ENCODE measurements at places on chromosomes 11 and 22. TPM values are rescaled to one million over a fixed set of nuclear protein-coding genes. Genes with fewer than 3 reads are reported as not detected.

The OR5D14 gene
- not detected for total RNA-seq

The KDM2A gene
- total RNA-seq, result 61.9 TPM

- no peaks in the 10 kb centered on the region for H3K36me3 ChIP-seq
- peaks cover 10% of the 10 kb centered on the region for H3K4me1 ChIP-seq
- DNase-seq, result peak; percentile 49
- no peak overlapping the region for H3K27ac ChIP-seq
Measured at GRCh38 chr11:73268671-73269271, 3.4 kb upstream of the P2RY6 start.

GRCh38 chr11:2812371-2812991 lies 73.1 kb downstream of the CDKN1C start:
- no peak for DNase-seq
- peaks cover 5% of the 10 kb centered on the region for H3K27me3 ChIP-seq

- no peak overlapping the region for H3K4me3 ChIP-seq
- H3K27me3 ChIP-seq, result no peaks in the 10 kb centered on the region
- no peak overlapping the region for H3K27ac ChIP-seq
Measured at GRCh38 chr11:93468290-93468689, 74.9 kb downstream of the SMCO4 start.

DNA sequence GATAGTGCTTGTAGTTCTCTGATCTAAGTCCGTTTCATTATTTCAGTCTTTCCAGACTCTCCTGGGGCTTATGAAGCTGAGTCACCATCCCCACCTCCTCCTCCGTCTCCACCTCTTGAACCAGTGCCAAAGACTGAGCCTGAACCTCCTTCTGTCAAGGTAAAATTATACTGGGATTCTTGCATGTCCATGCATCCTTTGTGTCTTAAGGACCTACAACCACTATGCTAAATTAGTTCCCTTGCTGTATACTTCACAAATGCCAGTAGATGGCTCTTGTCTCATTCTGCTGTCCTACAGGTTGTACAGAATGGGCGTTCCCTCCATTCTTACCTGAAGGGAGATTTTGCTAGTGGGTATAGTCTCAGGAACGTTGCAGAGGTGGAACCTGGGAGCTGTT lies 42.2 kb downstream of the POLD3 start:
- H3K27ac ChIP-seq, result no peak overlapping the region
- peaks cover 81% of the 10 kb centered on the region for H3K36me3 ChIP-seq
- DNase-seq, result no peak

The SLC25A1 gene
- 120 TPM for total RNA-seq

- peaks cover 6% of the 10 kb centered on the region for H3K4me1 ChIP-seq
- H3K4me3 ChIP-seq, result peak overlapping the region; percentile 24
- peak; percentile 93 for DNase-seq
- H3K36me3 ChIP-seq, result no peaks in the 10 kb centered on the region
Measured at GRCh38 chr11:82775736-82776346, 42.2 kb upstream of the FAM181B start.

- H3K27ac ChIP-seq, result no peak overlapping the region
- DNase-seq, result peak; percentile 67
- peaks cover 8% of the 10 kb centered on the region for H3K27me3 ChIP-seq
- no peaks in the 10 kb centered on the region for H3K36me3 ChIP-seq
- H3K4me1 ChIP-seq, result peaks cover 7% of the 10 kb centered on the region
Measured at GRCh38 chr22:41968601-41969000, 642 bp upstream of the SEPTIN3 start.

DNA sequence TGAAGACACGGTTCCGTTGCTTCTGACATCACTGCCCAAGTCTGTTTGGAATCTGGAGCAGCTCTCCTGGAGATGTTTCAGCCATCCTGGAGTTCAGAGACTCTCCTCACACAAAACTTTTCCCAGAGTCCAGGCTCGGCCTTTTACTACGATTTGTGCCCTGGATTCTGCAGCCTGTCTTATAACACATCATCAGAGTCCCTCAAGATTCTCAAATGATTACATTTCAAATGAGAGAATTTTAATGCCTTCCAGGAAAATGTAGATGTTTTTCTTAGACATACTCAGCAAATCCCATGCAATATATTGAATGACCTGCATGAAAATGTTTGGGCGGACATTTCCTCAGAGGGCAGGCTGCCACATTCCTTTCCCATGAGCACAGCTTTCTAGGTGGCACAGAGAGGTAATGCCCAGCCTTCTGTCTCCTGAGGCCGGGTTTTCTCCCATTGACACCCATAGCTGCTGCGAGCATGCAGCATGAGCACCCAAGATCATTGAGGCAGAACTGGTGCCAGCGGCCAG lies 129.1 kb downstream of the SNX19 start:
- no peak overlapping the region for H3K27ac ChIP-seq
- no peak for DNase-seq
- peaks cover 55% of the 10 kb centered on the region for H3K27me3 ChIP-seq

The SRRD gene
- 24.8 TPM for total RNA-seq

GRCh38 chr22:29308148-29308790 lies 1.8 kb downstream of the GAS2L1 start:
- H3K4me3 ChIP-seq, result no peak overlapping the region
- H3K36me3 ChIP-seq, result no peaks in the 10 kb centered on the region
- peaks cover 7% of the 10 kb centered on the region for H3K27me3 ChIP-seq

The MPZL3 gene
- total RNA-seq, result 4.3 TPM

The DMC1 gene
- 6.8 TPM for total RNA-seq

GRCh38 chr11:78040691-78041379 lies 17.8 kb upstream of the KCTD14 start:
- H3K4me1 ChIP-seq, result no peaks in the 10 kb centered on the region
- DNase-seq, result peak; percentile 67
- no peaks in the 10 kb centered on the region for H3K27me3 ChIP-seq
- no peak overlapping the region for H3K27ac ChIP-seq
- H3K36me3 ChIP-seq, result no peaks in the 10 kb centered on the region

DNA sequence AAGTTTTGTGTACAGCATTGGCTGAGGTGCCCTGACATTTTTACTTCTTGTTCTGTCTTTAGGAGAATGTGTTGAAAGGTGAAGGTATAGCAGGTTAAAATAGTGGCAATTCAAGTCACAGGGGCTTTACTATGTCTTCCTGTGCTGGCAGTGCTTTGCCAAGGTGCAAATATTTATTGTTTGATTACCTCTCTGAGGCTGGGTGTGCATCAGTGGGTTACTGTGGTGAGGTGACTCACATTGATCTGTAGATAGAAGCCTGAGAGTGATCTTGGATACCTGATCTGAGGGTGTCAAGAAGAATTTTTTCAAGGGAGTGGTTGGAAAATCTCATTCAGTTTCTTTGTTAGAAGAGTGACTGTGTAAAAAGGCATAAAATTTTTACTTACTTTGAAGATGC lies 90.0 kb downstream of the ARHGAP42 start:
- peaks cover 12% of the 10 kb centered on the region for H3K4me1 ChIP-seq
- DNase-seq, result no peak
- H3K27me3 ChIP-seq, result no peaks in the 10 kb centered on the region
- no peak overlapping the region for H3K27ac ChIP-seq
- H3K36me3 ChIP-seq, result peaks cover 44% of the 10 kb centered on the region

- H3K4me1 ChIP-seq, result no peaks in the 10 kb centered on the region
- H3K27ac ChIP-seq, result no peak overlapping the region
- DNase-seq, result no peak
- H3K36me3 ChIP-seq, result no peaks in the 10 kb centered on the region
Measured at GRCh38 chr11:21411104-21411503, 741.7 kb downstream of the NELL1 start.

The LRRC55 gene
- total RNA-seq, result 0.04 TPM

GRCh38 chr11:46049325-46049897 lies 71.8 kb downstream of the PHF21A start:
- peak overlapping the region; percentile 85 for H3K27ac ChIP-seq
- no peak overlapping the region for H3K4me3 ChIP-seq
- H3K36me3 ChIP-seq, result no peaks in the 10 kb centered on the region
- peaks cover 27% of the 10 kb centered on the region for H3K4me1 ChIP-seq
- H3K27me3 ChIP-seq, result no peaks in the 10 kb centered on the region

- H3K27me3 ChIP-seq, result peaks cover 94% of the 10 kb centered on the region
- DNase-seq, result no peak
- no peaks in the 10 kb centered on the region for H3K36me3 ChIP-seq
- no peak overlapping the region for H3K27ac ChIP-seq
- H3K4me1 ChIP-seq, result no peaks in the 10 kb centered on the region
Measured at GRCh38 chr11:132296946-132297610, 926.7 kb downstream of the NTM start.

DNA sequence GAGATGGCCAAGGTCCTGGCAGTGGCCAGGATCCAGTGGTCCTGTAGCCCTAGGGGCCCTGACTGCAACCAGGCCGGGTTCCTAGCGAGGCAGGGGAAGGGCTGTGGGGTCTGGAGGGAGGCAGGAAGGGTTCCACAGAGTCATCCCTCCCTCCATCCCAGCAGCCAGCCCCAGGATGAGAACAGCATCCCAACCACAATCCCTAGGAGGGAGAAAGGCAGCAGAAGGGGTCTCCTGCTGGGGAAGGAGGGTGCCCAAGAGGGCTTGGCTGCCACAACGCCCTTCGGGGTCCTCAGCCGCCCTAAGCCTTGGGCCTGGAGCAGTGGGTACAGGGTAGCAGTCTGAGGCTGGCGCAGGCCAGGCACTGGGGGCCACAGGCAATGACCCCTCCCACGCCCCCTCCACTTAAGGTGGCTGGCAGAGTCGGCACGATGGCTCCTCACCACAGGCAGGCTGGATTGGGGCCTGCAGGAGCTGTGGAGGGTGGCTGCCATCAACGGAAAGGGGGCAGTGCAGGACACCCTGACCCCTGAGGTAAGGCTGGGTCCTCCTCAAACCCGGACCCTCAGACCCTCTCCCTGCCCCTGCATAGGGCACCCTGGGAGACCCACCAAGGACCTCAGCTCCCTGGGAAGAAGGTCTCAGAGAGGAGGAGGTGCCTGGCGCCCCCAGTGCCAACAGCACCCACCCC lies 7.2 kb downstream of the SLC22A12 start:
- no peak overlapping the region for H3K27ac ChIP-seq
- no peaks in the 10 kb centered on the region for H3K36me3 ChIP-seq
- DNase-seq, result no peak
- no peaks in the 10 kb centered on the region for H3K4me1 ChIP-seq
- H3K4me3 ChIP-seq, result no peak overlapping the region

The P2RX6 gene
- total RNA-seq, result 0.47 TPM

DNA sequence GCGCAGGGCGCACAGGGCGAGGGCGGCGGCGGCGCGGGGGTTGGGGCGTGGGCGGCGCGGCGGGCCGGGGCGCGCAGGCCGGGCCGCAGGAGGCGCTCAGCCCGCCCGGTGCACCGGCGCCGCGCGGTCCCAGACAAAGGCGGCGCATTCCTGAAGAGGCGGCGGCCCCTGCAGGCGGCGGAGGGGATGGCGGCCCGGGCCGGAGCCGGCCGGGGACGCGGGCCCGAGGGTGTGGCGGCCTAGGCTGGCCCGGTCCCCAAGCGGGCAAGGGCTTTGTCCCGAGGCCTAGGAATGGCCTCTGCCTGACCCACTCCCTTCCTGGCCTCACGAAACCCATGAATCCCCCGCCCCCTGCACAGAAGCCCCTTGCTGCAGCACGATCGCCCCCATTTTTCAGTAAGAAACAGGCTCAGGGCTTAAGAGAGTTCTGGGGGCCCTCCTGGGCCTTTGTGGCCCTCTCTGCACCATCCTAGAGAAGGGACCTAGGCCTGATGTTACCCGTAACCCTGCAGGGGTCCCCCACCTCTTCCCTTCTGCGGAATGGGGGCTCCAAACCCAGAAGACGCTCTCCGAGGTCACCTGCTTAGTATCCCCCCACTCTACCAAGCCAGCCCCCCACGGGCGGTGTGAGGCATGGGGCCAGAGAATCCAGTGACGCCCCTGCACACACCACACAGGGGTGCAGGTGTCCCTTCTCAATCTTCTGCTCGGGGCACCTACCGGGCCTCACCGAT lies at the start of gene RTN4R:
RTN4R (minus strand) TSS at position 40 of the 734 bp plus-strand sequence. CDS start 226 bp downstream, outside the sequence.
- DNase-seq, result peak; percentile 89
- no peaks in the 10 kb centered on the region for H3K4me1 ChIP-seq
- peak within 1 kb of the TSS; percentile 73 for H3K4me3 ChIP-seq
- no peaks in the 10 kb centered on the region for H3K27me3 ChIP-seq

DNA sequence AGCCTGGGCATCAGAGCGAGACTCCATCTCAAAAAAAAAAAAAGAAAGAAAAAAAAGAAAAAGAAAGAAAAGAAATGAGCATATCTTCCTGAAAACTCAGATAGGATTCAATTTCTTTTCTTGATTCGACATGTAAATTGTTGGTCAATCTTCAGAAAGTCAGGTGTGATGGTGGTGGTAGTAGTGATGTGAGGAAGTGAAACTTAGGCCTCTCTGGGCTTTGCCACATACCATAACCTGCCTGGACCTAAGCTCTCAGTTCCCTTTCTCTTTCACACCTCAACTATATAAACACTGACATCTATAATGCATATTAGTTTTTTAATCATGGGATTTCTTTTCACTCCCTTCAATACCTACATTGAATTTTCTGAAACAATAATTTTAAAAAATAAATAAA lies 98.0 kb upstream of the TBCEL start:
- H3K36me3 ChIP-seq, result no peaks in the 10 kb centered on the region
- H3K4me3 ChIP-seq, result no peak overlapping the region

- peaks cover 2% of the 10 kb centered on the region for H3K4me1 ChIP-seq
- no peak overlapping the region for H3K4me3 ChIP-seq
- no peaks in the 10 kb centered on the region for H3K36me3 ChIP-seq
- peak overlapping the region; percentile 7 for H3K27ac ChIP-seq
- H3K27me3 ChIP-seq, result no peaks in the 10 kb centered on the region
Measured at GRCh38 chr22:35863432-35863831, 145.8 kb downstream of the APOL5 start.

The NAV2 gene
- 37.1 TPM for total RNA-seq

DNA sequence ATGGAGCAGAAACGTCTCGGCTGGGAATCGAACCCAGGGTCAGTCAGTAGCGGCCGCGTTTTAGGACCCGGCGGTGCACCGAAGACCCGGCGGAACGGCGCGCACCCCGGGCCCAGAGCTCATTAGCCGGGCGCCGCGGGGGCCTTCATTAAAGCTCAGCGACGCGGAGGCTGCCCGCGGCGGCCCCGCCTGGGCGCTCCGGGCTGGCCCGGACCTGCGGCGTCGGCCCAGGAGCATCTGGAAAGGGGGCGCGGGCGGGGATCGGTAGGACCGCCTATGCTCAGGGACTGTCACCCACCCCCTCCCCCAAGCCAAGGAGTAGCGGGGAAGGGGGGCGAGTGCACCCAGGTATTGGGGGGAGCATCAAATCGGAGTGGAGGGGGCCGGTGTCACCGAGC lies 52.2 kb downstream of the CYTH4 start:
- no peak overlapping the region for H3K27ac ChIP-seq
- no peaks in the 10 kb centered on the region for H3K4me1 ChIP-seq
- H3K36me3 ChIP-seq, result no peaks in the 10 kb centered on the region
- peak; percentile 69 for DNase-seq
- H3K27me3 ChIP-seq, result peaks cover 43% of the 10 kb centered on the region

The DNAL4 gene
- total RNA-seq, result 31.7 TPM

- no peak overlapping the region for H3K27ac ChIP-seq
- H3K36me3 ChIP-seq, result no peaks in the 10 kb centered on the region
- no peaks in the 10 kb centered on the region for H3K4me1 ChIP-seq
- H3K27me3 ChIP-seq, result no peaks in the 10 kb centered on the region
- DNase-seq, result no peak
Measured at GRCh38 chr11:21554284-21554683, 638.6 kb upstream of the ANO5 start.

DNA sequence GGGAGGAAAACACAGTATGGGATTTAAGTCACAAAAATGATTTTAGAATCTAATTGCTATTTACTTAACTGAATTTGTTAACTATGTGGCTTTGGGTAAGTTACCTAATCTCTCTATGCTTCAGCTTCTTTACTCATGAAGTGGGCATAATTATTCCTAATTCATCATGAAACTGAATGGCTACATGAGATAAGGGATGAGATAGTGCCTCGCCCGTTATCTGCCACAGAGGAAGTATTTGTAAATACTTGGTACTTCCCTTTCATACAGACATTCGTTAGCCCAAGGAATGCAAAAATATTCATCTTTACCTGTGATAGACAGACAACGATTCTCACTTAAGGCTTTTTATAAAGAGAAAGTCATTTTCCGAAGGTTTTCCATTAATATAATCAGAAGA lies 221.2 kb upstream of the BLID start:
- H3K27me3 ChIP-seq, result peaks cover 6% of the 10 kb centered on the region
- no peaks in the 10 kb centered on the region for H3K36me3 ChIP-seq
- no peaks in the 10 kb centered on the region for H3K4me1 ChIP-seq
- no peak overlapping the region for H3K27ac ChIP-seq
